ENCODE measurements at places on chromosomes 5 and 9.

DNA sequence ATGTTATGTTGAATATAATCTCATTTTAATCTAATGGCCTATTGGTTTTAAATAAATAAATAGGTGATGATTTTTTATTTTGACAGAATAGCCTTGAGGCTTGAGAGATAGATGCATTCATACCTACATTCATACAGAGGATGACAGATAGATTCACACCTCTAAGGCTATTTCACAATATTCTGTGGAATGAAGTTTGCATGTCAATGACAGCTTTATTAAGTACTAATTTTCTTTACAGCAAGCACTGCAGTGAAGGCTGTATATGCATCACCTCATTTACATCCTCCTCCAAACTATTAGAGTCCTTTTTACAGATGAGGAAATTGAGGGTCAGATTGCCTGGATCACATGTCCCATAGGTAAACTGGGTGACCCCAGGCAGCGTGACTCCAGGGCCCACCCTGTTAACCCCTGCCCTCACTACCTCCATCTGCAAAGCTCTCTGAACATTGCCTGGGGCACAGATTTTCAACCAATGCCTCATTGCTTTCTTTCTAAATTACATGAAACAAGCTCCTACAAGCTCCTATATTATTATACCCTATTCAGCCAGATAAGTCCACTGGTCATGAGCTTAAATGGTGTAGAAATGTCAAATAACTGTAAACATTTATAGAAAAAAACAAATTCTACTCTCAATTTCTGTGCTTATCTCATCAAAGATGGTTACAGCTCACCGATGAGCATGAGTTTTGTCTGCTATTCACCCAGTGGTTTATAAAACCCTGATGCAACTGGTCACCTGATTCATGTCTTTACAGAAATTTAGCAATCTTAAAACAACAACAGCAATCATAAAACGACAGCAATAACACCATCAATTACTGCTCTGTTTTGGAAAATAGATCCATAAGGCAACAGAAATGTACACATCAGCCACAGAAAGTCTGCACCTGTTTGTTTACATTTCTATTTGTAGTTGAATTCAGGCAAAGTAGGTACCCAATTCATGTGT, 338.0 kb downstream of the NSG2 start:
- DNase-seq, result no peak

DNA sequence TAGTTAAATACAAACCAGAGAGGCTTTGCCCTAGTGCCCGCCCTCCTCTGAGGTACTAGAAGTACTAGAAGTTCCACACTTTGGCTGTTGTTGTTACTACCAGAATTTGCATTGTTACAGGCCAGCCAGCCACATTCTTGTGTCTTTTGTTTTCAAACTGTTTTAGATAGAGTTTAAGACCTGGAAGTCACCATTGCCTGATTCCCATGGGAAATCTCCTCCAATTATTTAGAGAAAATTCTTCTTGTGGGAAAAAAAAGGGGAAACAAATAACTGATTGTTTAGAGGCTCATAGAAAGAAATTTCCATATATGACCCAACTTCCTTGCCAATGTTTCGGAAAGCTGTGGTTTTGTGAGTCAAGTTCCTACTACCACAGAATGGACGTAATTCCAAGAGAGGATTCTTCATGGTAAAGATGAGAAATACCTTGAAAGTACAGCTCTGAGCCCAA, 252.2 kb downstream of the GOLPH3 start:
- no peak for DNase-seq

- no peak for DNase-seq
Measured at GRCh38 chr5:68911840-68912690, 181.7 kb upstream of the SLC30A5 start.

DNA sequence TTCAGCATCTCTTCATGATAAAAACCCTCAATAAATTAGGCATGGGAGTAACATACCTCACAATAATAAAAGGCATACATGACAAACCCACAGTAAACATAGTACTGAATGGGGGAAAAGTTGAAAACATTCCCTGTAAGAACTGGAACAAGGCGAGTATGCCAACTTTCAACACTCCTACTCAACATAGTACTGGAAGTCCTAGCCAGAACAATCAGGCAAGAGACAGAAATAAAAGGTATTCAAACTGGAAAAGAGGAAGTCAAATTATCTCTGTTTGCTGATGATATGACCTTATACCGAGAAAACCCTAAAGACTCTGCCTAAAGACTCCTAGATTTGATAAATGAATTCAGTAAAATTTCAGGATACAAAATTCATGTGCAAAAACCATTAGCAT, 167.6 kb downstream of the TMEM38B start:
- DNase-seq, result no peak

- no peak for DNase-seq
Measured at GRCh38 chr9:77997611-77998284, 33.9 kb downstream of the GNAQ start.
